ENCODE measurements at places on chromosomes 1 and 21.

DNA sequence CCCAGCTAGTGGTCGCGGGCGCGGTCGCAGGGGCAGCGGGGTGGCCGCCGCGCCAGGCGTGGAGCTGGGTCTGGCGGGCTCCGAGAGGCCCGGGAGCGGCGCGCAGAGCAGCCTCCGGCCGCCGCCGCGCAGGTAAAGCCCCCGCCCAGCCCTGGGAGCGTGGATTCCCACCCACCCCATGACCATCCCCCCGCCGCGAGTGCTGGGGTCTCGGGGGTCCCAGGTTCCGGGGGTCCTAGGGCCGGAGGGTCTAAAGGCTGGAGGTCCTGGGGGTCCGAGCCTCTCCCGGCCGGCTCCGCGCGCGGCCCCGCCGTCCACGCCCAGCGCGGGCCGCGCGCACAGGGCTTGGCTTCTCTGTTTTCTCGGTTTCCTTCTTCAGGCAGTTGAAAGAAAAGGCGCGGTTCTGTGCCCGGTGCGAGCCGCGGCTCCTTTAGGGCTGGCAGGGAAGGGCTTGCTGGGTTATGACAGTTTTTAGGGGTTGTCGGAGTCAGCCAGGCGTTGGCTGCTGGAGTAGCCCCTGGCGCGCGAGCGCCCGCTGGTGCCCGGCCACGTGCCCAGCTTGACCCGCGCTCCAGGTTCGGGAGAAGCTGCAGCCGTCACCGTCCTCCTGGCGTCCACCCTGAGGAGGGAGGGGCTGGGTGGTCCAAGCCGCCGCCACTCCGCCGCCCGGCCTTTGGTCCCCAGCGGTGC, 359 bp downstream of the LRRC3 start:
- no peak for DNase-seq

DNA sequence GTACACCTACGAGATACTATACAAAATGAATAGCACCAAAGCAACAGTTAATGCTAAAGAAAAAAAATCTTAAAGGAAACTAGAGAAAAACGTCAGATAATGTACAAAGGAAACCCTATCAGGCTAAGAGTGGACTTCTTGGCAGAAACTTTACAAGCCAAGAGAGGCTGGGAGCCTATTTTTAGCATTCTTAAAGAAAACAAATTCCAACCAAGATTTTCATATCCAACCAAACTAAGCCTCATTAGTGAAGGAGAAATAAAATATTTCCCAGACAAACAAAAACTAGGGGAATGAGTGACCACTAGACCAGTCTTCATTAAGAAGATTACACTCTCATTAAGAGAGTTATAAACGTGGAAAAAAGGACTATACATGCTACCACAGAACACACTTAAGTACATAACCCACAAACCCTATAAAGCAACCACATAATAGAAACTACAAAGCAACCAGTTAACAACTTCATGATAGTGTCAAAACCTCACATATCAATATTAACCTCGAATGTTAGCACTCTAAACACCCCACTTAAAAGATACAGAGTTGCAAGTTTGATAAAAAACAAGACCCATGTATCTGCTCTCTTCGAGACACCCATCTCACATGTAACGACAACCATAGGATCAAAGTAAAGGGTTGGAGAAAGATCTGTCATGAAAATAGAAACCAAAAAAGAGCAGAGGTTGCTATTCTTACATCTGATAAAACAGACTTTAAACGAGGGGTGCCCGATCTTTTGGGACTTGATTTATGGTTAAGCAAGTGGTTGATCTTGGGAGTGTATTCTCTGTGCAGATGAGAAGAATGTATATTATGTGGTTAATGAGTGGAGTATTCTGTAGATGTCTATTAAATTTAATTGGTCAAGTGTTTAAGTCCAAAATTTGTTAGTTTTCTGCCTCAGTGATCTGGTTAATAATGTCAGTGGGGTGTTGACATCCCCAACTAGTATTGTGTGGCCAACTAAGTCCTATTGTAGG, 1301.4 kb downstream of the PLA2G4A start:
- DNase-seq = no peak

GRCh38 chr1:55707196-55707595, 492.0 kb upstream of the USP24 start:
- no peak for DNase-seq

DNA sequence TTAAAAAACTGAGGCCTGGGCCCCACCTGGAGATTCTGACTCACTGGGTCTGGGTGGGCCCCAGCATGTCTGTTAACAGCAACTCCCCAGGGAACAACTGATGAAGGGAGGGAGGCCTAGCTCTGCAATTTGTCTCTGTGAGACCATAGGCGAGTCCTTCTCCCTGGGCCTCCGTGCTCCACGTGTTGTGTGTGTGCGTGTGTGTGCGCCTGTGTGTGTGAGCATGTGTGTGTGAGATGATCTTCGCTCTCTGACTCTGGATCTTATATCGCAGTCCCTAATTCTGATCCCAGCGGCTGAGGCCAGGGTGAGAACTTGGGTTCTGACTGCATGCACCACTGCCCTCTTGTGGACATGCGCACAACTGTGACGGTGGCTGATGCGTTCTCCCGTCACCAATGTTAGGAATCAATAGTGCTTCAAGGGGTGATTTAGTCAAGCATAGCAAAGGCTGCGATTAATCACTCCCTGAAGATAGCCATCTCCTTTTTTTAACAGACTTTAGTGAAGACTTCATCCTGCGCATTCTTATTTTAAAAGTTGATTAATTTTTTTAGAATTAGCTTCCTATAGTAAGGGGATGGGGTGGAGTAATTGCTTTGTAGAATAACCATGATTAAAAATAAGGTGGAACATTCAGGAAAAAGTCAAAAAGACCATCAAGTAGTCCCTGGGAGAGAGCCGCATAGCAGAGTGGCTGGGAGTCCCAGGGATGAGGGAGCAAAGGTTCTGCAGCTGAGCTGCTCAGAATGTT, 62.4 kb upstream of the USP24 start:
- DNase-seq = peak; percentile 83

GRCh38 chr1:23480187-23481025, 3.6 kb downstream of the ASAP3 start:
- no peak for DNase-seq

GRCh38 chr1:31532173-31532572, 44.1 kb upstream of the TINAGL1 start:
- no peak for DNase-seq

- DNase-seq = no peak
Measured at GRCh38 chr1:40630488-40631223, 34.8 kb downstream of the RIMS3 start.

GRCh38 chr1:201655243-201655642, 116.3 kb downstream of the NAV1 start:
- DNase-seq = no peak

GRCh38 chr1:41574842-41575241, 90.4 kb upstream of the EDN2 start:
- no peak for DNase-seq

GRCh38 chr1:106680776-106681344, 375.6 kb upstream of the PRMT6 start:
- no peak for DNase-seq

GRCh38 chr1:21337454-21337927, 47.2 kb upstream of the ECE1 start:
- DNase-seq = no peak

GRCh38 chr1:11550664-11551283, 71.8 kb downstream of the DISP3 start:
- DNase-seq = no peak

Data from activated T-cell treated with anti-CD3 and anti-CD28 coated beads, Interleukin-2, amount 50 U/mL, for 1 hour (primary cell).